ENCODE measurements at places on chromosomes 5 and 9. TPM values are rescaled to one million over a fixed set of nuclear protein-coding genes. Genes with fewer than 3 reads are reported as not detected.

Gene TENT4A
- 10.4 TPM for polyA plus RNA-seq

Gene LHX6
- 5.0 TPM for polyA plus RNA-seq

Gene SMARCA2
- polyA plus RNA-seq = 30.0 TPM

Gene FANCG
- 7.2 TPM for polyA plus RNA-seq

Gene TRPM6
- polyA plus RNA-seq = 0.10 TPM

Gene SH3GL2
- polyA plus RNA-seq = 0.93 TPM

Gene PDE6A
- 0.03 TPM for polyA plus RNA-seq

Gene CCDC107
- 29.2 TPM for polyA plus RNA-seq

Gene UBTD2
- polyA plus RNA-seq = 10.9 TPM

Gene PCDHAC1
- 1.0 TPM for polyA plus RNA-seq

Gene DBN1
- 24.1 TPM for polyA plus RNA-seq

Data from lung (tissue), 17 donors.